ENCODE measurements at places on chromosomes 6 and 20. TPM values are rescaled to one million over a fixed set of nuclear protein-coding genes. Genes with fewer than 3 reads are reported as not detected.

PPIL6 gene
- 0.57 TPM for total RNA-seq

DEFB124 gene
- not detected for total RNA-seq

RFX6 gene
- total RNA-seq: not detected

WFDC2 gene
- total RNA-seq: not detected

CST5 gene
- total RNA-seq: not detected

DEFB127 gene
- total RNA-seq: not detected

SCUBE3 gene
- total RNA-seq: 1.7 TPM

ARFGEF3 gene
- total RNA-seq: 7.9 TPM

DYNLT2 gene
- 0.98 TPM for total RNA-seq

EGFL8 gene
- 0.96 TPM for total RNA-seq

MLN gene
- total RNA-seq: not detected

CDSN gene
- under 0.01 TPM for total RNA-seq

OLIG3 gene
- not detected for total RNA-seq

SLC22A16 gene
- not detected for total RNA-seq

PDE10A gene
- 14.0 TPM for total RNA-seq

PRR18 gene
- not detected for total RNA-seq

PCIF1 gene
- total RNA-seq: 14.4 TPM

MARCKS gene
- 269 TPM for total RNA-seq

TSHZ2 gene
- 0.98 TPM for total RNA-seq

PBOV1 gene
- total RNA-seq: not detected

ARMH2 gene
- total RNA-seq: not detected

MEI4 gene
- under 0.01 TPM for total RNA-seq

RAET1L gene
- not detected for total RNA-seq

GPX6 gene
- not detected for total RNA-seq

THBS2 gene
- 2.0 TPM for total RNA-seq

ZBTB24 gene
- 8.1 TPM for total RNA-seq

SIRPD gene
- not detected for total RNA-seq

PANK2 gene
- 46.7 TPM for total RNA-seq

RSPO3 gene
- total RNA-seq: not detected

PNPLA1 gene
- total RNA-seq: not detected

ARFRP1 gene
- 28.1 TPM for total RNA-seq

UNC5CL gene
- total RNA-seq: not detected

KIF16B gene
- 7.0 TPM for total RNA-seq

ZC2HC1B gene
- not detected for total RNA-seq

PACRG gene
- total RNA-seq: not detected

NHSL1 gene
- 142 TPM for total RNA-seq

CRISP3 gene
- not detected for total RNA-seq

GRM1 gene
- not detected for total RNA-seq

FAM83C gene
- not detected for total RNA-seq

ID4 gene
- not detected for total RNA-seq

TRIM31 gene
- not detected for total RNA-seq

CRISP2 gene
- total RNA-seq: not detected

Measured in vein endothelial cell (primary cell).